ENCODE measurements at places on chromosomes 1 and 21. TPM values are rescaled to one million over a fixed set of nuclear protein-coding genes. Genes with fewer than 3 reads are reported as not detected.
A peak's percentile ranks its signal among the peaks of the same experiment; 100 is the strongest.

Gene TMCC2
- total RNA-seq: 2.2 TPM

Gene AIM2
- not detected for total RNA-seq

Gene KRTAP21-2
- total RNA-seq: not detected

Gene TTLL10
- not detected for total RNA-seq

Gene UBL4B
- not detected for total RNA-seq

Gene ARHGAP29
- 1.8 TPM for total RNA-seq

Gene S100A3
- 0.61 TPM for total RNA-seq

Gene ECM1
- total RNA-seq: 55.9 TPM

- peaks cover 26% of the 10 kb centered on the region for H3K4me1 ChIP-seq
- H3K36me3 ChIP-seq: peaks cover 3% of the 10 kb centered on the region
- no peak overlapping the region for H3K27ac ChIP-seq
- no peak for DNase-seq
Observed at GRCh38 chr1:209948155-209948554, 10.1 kb downstream of the SYT14 start.

DNA sequence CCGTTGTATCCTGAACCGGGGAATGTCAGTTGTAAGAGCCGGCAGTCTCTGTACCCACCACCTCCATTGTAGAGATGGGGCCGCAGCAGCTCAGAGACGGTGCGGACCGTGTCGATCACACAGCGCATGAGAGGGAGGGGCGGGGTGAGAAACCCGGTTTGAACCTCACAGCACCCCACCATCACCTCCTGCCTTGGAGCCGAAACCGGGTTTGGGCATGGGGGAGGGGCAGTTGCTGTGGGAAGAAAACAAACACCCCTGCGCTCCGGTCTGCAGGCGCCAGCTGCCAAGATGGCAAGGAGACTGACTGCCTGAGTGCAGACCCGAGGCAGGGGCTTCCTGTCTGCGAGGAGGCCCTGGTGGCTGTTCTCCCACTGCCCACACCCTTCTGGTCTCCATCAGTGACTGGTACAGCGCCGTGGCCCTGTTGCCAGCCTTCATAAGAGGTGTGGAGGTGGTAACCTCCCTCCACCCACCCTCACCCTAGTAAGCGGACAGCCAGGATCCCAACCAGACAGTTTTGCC lies 69.2 kb upstream of the SSBP3 start:
- no peak for DNase-seq
- no peak overlapping the region for H3K4me3 ChIP-seq

- no peaks in the 10 kb centered on the region for H3K4me1 ChIP-seq
- no peak for DNase-seq
- no peak overlapping the region for H3K27ac ChIP-seq
- H3K27me3 ChIP-seq: peaks cover 6% of the 10 kb centered on the region
- H3K36me3 ChIP-seq: no peaks in the 10 kb centered on the region
Observed at GRCh38 chr1:176494436-176494835, 31.5 kb downstream of the PAPPA2 start.

- no peaks in the 10 kb centered on the region for H3K27me3 ChIP-seq
- peaks cover 63% of the 10 kb centered on the region for H3K36me3 ChIP-seq
Observed at GRCh38 chr1:154599658-154600057, 8.3 kb downstream of the ADAR start.

GRCh38 chr1:113980110-113980509 lies 836 bp downstream of the OLFML3 start:
- peak overlapping the region; percentile 96 for H3K27ac ChIP-seq
- peak overlapping the region; percentile 56 for H3K4me3 ChIP-seq
- peak; percentile 84 for DNase-seq

GRCh38 chr1:58058323-58058722 lies 488.2 kb downstream of the OMA1 start:
- H3K4me1 ChIP-seq: no peaks in the 10 kb centered on the region
- no peaks in the 10 kb centered on the region for H3K36me3 ChIP-seq
- no peak for DNase-seq
- H3K4me3 ChIP-seq: no peak overlapping the region

GRCh38 chr21:18370301-18370700 lies 33.3 kb downstream of the TMPRSS15 start:
- no peak for DNase-seq
- H3K27me3 ChIP-seq: no peaks in the 10 kb centered on the region
- no peak overlapping the region for H3K27ac ChIP-seq
- no peak overlapping the region for H3K4me3 ChIP-seq
- H3K4me1 ChIP-seq: peaks cover 3% of the 10 kb centered on the region

DNA sequence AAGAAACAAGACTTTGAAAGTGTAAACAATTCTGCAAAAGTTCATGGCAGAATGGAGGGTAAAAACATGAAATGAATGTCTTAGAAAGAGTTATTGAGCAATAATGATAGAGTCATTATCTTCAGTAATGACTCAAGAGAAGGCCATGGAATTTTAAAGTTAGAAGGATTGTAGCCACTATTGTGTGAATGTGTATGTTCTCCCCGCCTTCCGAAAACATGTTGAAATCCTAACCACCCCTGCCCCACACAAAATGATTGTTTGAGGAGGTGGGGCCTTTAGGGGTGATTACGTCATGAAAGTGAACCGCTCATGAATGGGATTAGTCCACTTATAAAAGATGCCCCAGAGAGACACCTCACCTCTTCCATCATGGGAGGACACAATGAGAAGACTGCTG lies 93.8 kb upstream of the CCDC190 start:
- no peaks in the 10 kb centered on the region for H3K27me3 ChIP-seq
- H3K4me1 ChIP-seq: no peaks in the 10 kb centered on the region
- no peak for DNase-seq
- H3K4me3 ChIP-seq: no peak overlapping the region
- no peak overlapping the region for H3K27ac ChIP-seq
- H3K36me3 ChIP-seq: no peaks in the 10 kb centered on the region

DNA sequence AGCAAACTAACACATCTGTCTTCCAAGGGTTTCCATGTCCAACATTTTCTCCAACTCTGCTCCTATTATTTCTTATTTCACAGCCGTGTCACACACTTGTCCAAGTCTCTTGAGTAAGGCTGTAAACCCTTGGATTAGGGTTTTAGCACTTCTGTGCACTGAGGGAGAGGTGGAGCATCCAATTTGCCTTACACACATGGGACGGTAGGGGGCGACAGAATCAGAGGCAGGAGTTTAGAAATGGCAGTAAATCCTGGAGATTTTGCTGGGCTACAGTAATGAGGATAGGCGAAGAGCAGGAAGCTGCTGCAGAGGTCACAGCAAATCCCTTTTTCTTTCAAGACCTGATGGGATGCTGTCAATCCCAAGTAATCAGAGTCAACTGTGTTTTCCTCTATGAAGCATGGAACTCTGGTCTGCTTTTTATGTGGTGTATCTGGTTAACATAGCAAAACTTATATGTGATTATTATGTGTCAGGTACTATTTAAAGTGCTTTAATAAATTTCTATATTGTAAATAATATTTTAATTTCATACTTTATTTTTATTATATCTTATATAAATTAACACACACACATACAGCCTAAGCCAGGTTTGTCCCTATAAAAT lies 15.4 kb upstream of the LCE5A start:
- H3K27ac ChIP-seq: no peak overlapping the region
- DNase-seq: peak; percentile 73
- H3K27me3 ChIP-seq: no peaks in the 10 kb centered on the region
- no peak overlapping the region for H3K4me3 ChIP-seq

GRCh38 chr1:218456444-218456843 lies 111.3 kb downstream of the TGFB2 start:
- H3K4me1 ChIP-seq: peaks cover 44% of the 10 kb centered on the region
- DNase-seq: no peak
- H3K27me3 ChIP-seq: no peaks in the 10 kb centered on the region
- H3K27ac ChIP-seq: no peak overlapping the region

- DNase-seq: no peak
- H3K4me3 ChIP-seq: no peak overlapping the region
Observed at GRCh38 chr1:198607714-198608113, 31.1 kb upstream of the PTPRC start.

DNA sequence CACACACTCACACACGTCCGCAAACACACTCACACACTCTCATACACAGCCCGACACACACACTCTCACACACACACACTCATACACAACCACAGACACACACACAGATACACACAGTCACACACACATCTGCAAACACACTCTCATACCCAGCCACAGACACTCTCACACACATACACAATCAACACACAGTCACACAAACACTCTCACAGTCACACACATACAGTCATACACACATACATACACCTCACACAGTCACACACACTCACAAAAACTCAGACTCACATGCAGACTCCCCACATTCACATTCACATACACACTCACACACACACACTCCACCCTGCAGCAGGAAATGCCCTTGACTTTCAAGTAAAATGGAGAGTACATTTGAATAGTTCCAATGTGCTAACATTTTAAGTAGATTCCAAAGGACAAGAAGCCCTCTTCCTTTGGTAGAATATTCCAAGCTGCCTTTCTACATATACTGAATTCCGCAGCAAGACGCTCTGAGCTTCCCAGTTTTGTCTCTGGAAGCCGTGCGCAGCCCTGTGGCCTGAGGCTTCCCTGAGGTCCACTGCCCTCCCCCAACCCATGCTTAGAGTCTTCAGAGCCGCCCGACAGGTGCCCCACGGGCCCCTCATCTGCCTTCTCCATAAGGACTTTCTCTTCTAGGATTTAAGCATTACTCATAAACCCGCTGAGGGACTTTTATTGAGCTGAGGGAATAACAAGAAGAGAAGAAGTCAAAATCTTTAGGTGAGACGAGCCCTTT lies 9.7 kb downstream of the BATF3 start:
- no peaks in the 10 kb centered on the region for H3K36me3 ChIP-seq
- H3K27ac ChIP-seq: no peak overlapping the region
- no peaks in the 10 kb centered on the region for H3K4me1 ChIP-seq
- no peaks in the 10 kb centered on the region for H3K27me3 ChIP-seq
- no peak overlapping the region for H3K4me3 ChIP-seq

GRCh38 chr1:58454385-58454784 lies 92.1 kb downstream of the OMA1 start:
- H3K4me1 ChIP-seq: no peaks in the 10 kb centered on the region
- H3K36me3 ChIP-seq: no peaks in the 10 kb centered on the region
- no peak overlapping the region for H3K4me3 ChIP-seq
- H3K27me3 ChIP-seq: no peaks in the 10 kb centered on the region

DNA sequence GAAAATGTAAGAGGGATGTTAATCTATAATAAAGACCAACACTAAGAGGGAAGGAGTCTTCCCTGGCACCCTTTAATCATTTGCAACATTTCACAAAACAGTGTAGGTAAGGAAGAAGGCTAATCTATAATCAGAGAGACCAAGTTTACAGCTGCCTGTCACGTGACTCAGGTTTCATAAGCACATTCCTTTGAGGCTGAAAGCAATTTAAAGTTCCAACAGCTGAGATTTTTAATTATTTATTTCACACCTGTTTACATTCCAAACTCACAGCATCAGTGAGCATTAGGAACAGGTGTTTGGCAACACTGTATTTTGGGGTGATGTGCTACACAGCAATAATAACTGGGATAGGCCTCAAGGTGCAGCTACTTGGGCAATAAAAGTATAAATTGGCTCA lies 75.7 kb upstream of the PGBD5 start:
- no peak overlapping the region for H3K4me3 ChIP-seq
- H3K4me1 ChIP-seq: no peaks in the 10 kb centered on the region
- no peak for DNase-seq
- no peak overlapping the region for H3K27ac ChIP-seq

DNA sequence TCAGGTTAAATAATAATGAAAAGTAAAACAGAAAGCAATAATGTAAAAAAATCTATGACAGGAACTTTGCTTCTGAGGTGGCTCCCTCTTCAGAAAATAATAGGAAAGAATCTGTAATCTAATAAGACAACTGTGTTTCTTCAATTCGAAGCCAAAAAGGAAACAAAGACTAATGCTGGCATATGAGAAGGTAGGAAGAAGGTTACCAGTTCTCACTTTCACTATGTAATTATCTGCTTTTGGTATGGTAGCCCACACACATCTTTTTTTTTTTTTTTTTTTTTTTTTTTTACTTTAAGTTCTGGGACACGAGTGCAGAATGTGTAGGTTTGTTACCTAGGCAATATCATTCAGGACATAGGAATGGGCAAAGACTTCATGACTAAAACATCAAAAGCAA lies 47.1 kb downstream of the COP1 start:
- H3K4me3 ChIP-seq: no peak overlapping the region
- peaks cover 17% of the 10 kb centered on the region for H3K36me3 ChIP-seq
- no peaks in the 10 kb centered on the region for H3K27me3 ChIP-seq

GRCh38 chr1:163076981-163077761 lies 8.0 kb downstream of the RGS4 start:
- H3K4me1 ChIP-seq: peaks cover 23% of the 10 kb centered on the region
- H3K36me3 ChIP-seq: peaks cover 26% of the 10 kb centered on the region
- no peak overlapping the region for H3K4me3 ChIP-seq
- H3K27me3 ChIP-seq: no peaks in the 10 kb centered on the region
- H3K27ac ChIP-seq: peak overlapping the region; percentile 0

GRCh38 chr1:43976045-43976444 lies 1.3 kb downstream of the ATP6V0B start:
- no peak overlapping the region for H3K27ac ChIP-seq
- H3K4me1 ChIP-seq: peaks cover 27% of the 10 kb centered on the region
- H3K4me3 ChIP-seq: peak overlapping the region; percentile 88
- peaks cover 19% of the 10 kb centered on the region for H3K36me3 ChIP-seq

- no peak for DNase-seq
- H3K36me3 ChIP-seq: no peaks in the 10 kb centered on the region
Observed at GRCh38 chr1:68955424-68955823, 458.5 kb upstream of the DEPDC1 start.

DNA sequence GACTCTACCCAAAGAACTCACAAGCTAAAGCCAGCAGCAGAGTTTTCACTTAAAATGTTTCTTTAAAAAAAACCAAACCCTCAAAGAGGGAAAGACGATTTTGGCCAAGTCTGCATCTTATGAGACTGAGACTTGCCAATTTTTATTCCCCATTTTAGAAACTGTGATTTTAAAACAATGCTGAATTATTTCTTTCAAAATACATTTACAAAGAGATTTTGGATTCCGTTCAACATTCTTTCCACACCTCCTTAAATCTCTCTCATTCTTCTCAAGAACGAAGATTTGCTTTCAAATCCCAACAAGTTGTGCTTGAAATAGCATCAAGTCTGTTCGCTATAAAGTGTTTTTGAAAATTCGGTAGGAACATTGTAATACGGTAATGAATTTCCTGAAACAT lies 133.9 kb upstream of the VANGL1 start:
- H3K4me3 ChIP-seq: no peak overlapping the region
- H3K27me3 ChIP-seq: peaks cover 5% of the 10 kb centered on the region
- no peak overlapping the region for H3K27ac ChIP-seq
